ENCODE measurements at places on chromosomes 13 and 19. TPM values are rescaled to one million over a fixed set of nuclear protein-coding genes. Genes with fewer than 3 reads are reported as not detected.

The ZNF536 gene
- total RNA-seq = not detected

The ZNF497 gene
- total RNA-seq = 0.65 TPM

The COX7A1 gene
- total RNA-seq = 88.5 TPM

The SIAH3 gene
- total RNA-seq = not detected

Measured in lung microvascular endothelial cell (primary cell).